NCI-H524 treated with DMSO at 0.1 percent for 48 hours (cell line): ENCODE measurements at places on chromosomes 12 and 14.

DNA sequence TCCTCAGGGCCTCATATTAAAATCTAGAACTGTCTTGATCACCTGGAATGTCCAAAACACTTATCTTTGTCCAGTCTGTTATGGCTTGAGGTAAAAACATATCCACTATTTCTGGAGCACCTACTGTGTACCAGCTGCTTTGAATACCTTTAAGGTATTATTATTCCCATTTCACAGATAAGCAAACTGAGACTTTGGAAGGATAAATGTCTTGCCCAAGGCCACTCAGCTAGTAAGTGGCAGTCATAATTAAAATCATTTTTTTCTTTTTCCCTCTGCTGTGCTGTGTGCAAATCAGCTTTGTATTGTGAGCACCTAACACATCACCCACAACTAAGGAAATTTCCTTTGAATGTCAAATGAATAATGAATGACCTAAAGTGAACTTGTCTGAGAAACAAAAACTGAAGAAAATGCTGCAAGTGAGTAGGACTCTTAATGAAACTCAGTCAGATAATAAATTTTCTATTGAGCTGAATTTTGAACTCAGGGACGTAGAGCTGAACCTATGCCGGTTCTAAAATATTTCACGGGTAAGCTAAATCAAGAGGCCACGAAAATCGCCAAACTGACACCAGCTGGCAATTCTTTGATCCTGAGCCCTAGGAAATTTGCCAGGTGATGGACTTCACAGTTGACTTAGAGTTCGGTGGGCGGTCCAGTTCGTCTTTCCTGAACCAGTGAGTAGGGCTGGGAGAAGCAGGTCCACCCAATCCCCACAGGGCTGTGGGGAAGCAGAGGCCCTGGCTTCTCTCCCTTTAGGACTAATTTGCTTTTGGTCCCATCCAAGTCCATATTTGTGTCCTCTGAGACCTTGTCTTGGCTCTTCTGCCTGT is 159.7 kb upstream of the PWP1 start:
- no peak for DNase-seq

DNA sequence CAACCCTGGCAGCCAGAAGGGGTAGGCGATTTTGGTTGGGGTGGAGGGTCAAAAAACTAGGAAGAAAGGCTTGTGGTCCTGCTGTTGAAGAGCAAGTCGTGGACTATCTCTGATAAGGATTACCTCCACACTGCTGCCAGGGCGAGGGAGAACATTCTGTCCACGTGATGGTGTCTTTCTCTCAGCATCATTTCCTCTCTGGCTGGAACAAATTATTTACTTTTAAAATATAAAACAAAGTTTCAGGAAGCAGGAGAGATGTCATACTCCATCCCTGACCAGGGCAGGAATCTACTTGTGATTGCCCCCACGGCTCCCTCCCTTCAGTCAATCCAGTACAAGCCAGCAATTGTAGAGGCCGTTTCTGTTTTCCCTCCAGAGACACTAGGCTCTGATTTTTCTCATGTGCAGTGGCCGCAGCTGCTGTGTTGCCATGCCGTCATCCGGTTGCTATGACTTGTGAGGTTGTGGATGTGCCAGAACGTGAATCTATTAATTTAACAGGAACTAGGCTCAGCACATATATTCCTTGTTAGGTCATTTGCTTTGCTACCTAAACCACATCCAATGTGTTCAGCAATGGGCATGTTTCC is 61.5 kb upstream of the PTGR2 start:
- no peak for DNase-seq

DNA sequence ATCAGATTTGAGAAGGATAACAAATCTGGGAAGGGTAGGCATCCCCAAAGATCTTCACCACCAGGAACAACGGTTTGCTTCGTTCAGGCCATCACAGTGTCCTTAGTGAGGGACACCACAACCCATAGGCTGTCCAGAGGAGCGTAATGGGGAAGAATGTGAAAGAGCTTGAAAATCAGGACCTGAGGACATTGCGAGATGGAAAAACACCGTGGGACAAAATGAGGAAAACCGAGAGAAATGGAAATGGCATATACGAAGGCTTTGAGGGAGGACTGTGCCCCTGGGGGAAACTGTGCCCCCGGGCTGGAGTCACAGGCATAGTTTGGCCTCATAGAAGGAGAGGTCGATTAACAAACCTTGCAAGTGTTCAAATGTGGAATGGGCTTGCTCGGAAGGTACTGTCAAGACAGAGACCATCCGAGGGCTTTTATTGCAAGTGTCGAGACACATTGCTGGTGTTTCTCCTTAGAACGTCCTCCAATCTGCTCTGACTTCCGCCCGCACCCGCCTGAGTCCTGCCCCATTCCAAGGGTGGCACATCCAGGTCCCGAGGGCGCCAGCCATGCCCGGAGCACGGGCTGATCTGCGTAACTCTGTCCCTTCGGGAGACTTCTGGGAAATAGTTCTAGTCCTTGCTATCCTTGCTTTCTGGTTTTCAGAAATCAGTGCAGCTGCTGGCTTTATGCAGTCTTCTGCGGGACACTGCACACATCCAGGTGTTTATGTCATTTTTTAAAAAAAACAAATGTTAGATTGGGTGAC is 885 bp upstream of the PALS1 start:
- no peak for DNase-seq

DNA sequence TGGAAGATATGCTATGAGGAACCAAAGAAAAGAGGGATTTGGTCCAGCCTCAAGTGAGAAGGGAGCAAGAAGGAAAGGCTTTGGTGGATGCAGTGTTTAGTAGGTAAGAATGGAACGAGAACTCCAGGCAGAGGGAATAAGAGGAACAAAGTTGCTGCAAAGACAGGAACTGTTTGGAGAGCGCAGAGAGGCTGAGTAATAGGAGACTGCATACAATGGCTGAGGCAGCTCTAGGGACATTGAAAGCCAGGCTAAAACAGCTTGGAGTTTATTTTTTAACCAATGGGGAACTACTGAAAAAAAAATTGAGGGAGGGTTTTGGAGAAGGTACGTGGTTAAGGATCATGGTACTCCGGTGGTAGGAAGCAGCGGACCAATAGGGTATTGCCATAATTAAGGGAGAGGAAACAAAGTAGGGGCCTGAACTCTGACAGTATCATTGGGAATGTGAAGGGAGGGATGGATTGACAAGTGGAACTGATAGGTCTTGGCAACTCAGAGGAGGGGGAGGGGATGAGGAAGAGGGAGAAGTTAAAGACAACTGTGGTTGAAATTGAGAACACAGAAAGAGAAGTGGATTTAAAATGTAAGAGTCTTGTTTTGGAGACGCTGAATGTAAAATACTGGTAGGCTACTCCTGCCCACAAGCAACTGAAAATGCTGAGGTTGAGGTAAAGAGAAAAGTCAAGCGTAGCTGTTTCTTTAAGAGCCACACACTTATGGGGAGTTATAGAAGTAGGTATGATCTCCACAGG is 4.8 kb downstream of the ASCL4 start:
- no peak for DNase-seq

- no peak for DNase-seq
Measured at GRCh38 chr12:57753756-57754337, 1.1 kb upstream of the MARCHF9 start.

DNA sequence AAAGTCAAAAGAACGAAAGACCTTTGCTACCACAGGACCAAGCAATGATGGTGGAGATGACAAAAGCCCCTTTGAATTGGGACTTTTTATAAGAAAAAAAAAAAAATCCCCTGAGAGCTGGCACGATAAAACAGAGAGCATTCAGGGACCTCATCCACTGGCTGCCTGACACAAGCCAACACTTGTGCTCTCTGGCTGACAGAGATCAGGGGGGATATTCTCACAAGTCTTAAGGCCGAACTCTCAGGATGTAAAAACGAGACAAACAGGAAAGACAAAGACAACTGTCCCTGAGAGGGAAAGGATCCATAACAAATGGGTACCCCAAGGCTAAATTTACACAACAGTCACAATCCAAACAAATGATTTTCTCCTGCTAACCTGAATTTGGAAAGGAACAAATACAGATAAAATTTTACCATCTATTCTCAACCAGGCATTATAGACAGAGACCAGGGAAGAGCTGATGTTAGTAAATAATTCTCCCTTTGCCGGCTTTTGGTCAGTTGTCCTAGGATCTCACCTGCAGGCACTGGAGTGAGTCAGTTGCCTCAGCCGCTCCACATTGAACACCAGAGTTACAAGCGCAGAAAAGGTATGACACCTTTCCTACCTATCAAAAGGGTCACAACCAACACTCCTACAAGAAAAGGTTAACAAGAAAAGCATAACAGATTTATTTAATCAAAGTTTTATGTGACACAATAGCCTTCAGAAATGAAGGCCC is 37.9 kb upstream of the GARIN6 start:
- no peak for DNase-seq

DNA sequence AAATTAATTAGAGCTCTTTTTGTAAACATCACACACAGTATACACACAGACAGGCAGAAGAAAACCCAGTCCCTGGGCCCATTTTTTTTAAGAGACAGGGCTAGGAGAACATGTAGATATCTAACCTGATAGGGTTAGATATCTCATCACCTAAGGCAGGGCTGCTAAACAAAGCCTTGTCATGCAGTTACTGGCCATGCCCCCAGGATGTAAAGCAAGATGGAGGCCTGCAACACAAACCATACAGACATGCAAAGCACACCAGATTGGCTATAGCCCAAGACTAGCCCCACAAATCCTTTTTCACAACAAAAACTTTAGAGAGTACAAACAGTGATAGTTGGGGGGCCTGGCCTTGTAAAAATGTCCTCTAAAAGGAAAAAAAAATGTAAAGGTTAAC is 20.5 kb downstream of the CLEC2A start:
- no peak for DNase-seq

DNA sequence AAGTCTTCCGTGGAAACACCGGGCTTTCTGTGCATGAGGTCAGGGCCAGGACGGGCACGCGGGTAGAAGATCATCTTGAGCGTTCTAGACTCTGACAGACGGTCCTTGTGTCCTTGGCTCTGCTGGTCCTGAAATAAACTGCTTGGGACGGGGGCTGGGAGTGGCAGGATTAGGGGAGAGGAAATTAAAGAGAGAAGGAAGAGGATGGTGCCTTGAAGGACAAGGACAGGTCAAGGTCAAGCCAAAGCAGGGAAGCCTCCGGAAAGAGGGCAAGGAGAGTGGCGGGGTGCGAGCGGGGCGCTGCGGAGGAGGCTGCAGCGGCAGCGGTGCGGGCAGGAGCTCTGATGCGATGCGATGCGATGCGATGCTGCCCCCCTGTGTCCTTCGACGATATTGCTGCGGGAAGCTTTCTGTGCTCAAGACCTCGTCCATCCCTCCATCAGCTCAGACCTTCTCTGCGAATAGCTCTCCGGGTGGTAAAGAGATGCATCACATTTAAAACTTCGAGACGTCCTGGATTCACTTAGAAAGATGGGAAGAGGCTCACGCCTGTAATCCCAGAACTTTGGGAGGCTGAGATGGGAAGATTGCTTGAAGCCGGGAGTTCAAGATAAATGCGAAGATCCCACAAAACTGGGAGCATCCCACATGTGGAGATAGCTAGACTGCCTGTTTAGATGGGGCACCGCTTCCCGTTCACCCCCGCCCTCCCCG is 110.1 kb upstream of the TMEM132D start:
- DNase-seq, result no peak

DNA sequence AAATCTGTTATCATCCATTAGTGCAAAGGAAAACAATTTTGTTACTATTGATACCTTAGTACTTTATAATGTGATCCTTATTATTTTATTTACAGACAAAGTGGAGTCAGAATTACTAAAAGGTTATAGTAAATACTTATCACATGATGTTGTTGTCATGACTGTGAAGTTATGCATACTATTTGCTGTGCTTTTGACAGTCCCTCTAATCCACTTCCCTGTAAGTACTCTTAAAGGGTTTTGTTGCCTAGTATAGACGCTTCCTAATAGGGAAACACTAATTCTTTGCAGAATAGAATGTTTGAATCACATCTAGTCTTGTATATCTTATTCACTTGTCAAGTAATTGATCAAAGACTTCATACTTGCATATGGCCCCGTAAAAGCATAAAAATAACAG is 69.4 kb downstream of the SLC38A6 start:
- no peak for DNase-seq

DNA sequence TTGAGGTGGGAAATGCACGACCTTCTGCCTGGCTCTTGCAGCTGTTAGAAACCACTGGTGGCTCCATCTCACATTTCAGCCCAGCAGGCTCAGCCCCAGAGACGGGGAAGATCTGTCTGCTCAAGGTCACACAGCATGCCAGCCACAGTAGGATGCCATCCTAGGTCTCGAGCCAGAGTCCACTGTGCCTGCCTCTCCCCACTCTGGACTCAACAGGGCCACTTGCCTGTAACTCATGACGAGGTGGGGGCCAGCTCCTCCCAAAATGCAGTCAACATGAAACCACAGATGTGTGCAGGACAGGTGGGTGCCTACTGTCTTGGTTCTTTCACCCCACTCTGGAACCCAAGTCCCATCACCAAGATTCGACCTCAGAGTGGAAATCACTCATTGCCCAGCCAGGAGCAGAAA is 23.2 kb downstream of the BCL11B start:
- no peak for DNase-seq

DNA sequence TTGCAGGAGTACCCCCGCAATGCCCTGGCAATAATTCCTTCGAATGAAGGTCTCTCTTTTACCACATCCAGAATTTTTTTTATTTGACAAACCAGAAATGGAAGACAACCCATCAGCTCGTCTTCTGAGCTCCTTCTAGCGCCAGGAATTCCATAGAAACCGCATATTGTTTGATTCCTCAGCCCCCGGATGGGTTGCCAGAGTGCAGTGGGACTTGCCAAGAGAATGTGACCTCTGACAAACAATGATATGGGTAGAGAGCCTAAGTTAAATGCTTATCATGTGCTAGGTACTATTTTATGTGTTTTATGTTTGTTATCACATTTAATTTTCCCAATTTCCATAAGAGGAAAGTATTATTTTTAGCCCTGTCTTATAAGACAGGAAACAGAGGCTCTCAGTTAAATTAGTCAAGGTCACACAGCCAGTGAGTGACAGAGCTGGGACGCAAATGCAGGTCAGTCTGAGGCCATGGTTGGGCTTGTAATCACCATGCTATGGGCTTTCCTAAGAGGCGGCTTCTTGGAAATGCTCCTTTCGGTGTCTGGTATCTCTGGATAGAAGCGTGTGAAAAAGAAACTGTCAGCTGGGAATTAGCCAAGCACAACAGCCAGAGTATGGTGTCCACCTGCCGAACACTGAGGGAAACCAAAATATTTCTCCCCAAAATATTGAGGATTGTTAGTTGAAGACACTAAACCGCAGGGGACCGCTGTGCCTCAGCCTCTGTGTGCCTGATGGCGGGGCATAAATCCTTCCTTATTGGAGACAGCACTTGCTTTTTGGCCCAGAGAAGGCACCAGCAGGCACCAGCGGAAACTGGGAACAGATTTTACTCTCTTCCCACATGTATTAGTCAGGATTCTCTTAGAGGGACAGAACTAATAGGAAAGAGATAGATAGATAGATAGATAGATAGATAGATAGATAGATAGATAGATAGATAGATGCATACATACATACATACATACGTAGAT is 29.4 kb upstream of the ETFBKMT start:
- DNase-seq, result no peak

DNA sequence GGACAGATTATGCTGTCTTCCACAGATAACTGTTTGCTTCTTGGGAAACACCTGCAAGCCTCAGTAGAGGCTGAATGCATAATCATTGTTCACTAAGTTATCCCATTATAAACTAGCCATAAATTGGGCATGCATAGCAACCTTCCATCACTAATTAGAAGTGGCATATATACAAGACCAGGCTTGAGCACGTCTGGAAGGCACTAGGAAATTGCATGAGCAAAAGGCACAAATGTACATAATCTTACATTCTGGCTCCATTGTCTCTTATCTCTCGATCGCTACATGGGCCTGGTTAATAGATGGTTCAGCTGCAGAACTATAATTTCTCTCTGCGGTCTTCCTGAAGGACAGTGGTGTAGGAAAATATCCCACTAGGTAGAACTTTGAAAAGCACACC is 679.2 kb downstream of the RPL10L start:
- DNase-seq, result no peak

GRCh38 chr14:51211149-51211548 is 28.9 kb upstream of the TMX1 start:
- DNase-seq, result peak; percentile 26
